SK-N-SH (cell line): ENCODE measurements at places on chromosomes 3 and 15. TPM values are rescaled to one million over a fixed set of nuclear protein-coding genes. Genes with fewer than 3 reads are reported as not detected.

DNA sequence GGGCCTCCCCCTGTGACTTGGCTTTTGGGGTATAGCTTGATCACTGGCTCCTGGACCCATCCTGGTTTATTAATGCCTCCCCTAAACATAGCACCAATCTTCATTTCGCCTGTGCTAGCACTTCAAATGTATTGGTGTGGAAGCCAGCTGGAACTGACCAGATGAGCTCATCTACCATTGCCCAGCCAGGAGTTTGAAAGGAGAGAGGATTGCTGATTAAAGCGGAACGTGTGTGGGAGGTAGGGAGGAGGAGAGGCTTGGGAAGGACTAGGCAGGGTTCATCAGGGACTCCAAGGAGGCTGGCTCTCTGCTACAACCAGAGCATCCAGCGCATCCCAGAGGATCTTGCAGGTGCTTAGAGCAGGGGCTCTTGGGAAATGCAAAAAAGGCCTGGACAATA, 34.4 kb upstream of the TLE3 start:
- DNase-seq = no peak
- no peaks in the 10 kb centered on the region for H3K36me3 ChIP-seq
- no peak overlapping the region for H3K4me3 ChIP-seq

The LTF gene
- not detected in 2 replicates for polyA plus RNA-seq

The FMN1 gene
- polyA plus RNA-seq = 9.1 and 10.5 TPM in 2 replicates

The CFAP20DC gene
- 1.8 and 1.9 TPM in 2 replicates for polyA plus RNA-seq

The SLC6A1 gene
- not detected in 2 replicates for polyA plus RNA-seq
